Right atrium auricular region (tissue), 2 donors: ENCODE measurements at places on chromosomes 3 and 15. TPM values are rescaled to one million over a fixed set of nuclear protein-coding genes. Genes with fewer than 3 reads are reported as not detected.

DNA sequence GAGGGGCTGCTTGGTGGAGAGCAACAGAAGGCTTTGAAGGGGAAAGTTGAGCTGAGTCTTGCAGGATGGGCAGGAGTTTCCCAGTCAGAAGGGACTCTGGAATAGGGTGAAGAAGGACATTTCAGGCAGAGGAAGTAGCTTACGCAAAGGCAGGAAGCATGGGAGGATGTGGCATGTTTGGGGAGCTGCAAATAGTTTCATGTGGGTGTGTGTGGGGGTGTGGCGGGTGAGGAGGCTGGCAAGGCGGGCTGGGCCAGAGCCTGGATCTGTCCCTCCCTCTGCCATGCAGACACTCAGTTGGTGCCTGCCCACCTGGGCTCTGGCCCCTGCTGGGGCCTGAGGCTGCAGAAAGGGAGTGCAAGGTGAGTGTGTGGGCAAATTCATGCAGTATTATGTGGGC, 10.4 kb downstream of the TEX264 start:
- no peak overlapping the region for H3K27ac ChIP-seq
- peaks cover 20% of the 10 kb centered on the region for H3K36me3 ChIP-seq
- no peaks in the 10 kb centered on the region for H3K4me1 ChIP-seq

GRCh38 chr15:76401285-76401684, 64.7 kb downstream of the ISL2 start:
- H3K36me3 ChIP-seq: peaks cover 6% of the 10 kb centered on the region
- no peaks in the 10 kb centered on the region for H3K27me3 ChIP-seq
- H3K27ac ChIP-seq: no peak overlapping the region
- no peak overlapping the region for H3K4me3 ChIP-seq

Gene NMD3
- 40.8 TPM for total RNA-seq

DNA sequence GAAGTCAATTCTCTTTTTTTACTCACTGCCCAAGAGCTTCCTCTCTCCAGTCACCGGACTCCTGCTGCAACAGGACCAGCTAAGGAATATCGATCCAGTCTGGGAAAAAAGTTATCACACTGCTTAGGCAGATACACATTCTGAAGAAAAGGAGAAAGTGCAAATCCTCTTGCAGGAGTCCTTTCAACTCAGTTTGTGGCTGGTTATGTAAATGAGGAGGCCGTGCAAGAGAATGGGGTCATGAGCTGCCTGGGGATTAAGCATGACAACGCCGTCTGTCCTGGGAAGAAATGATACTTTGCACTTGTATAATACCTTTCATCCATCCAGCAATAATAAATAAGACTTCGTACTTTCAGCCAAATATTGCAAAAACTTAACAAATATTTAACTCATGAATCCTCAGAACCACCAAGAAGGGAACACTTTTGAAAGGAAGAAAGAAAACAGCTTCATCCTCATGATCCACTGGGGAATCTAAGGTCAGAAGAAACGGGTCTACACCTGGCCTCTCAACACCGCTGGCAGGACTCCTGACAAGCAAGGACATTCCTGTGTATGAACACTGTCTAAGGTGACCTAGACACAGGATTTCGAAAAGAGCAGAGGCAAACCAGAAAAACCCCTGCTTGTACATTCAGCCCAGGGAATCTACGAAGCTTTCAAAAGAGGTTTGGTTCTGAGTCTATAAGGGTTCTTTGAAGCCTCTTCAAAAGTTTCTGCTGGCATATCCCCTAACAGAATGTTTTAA, 13.1 kb upstream of the WWTR1 start:
- no peak for DNase-seq
- H3K27ac ChIP-seq: no peak overlapping the region
- no peaks in the 10 kb centered on the region for H3K27me3 ChIP-seq
- H3K4me3 ChIP-seq: no peak overlapping the region
- no peaks in the 10 kb centered on the region for H3K4me1 ChIP-seq
- H3K36me3 ChIP-seq: no peaks in the 10 kb centered on the region

DNA sequence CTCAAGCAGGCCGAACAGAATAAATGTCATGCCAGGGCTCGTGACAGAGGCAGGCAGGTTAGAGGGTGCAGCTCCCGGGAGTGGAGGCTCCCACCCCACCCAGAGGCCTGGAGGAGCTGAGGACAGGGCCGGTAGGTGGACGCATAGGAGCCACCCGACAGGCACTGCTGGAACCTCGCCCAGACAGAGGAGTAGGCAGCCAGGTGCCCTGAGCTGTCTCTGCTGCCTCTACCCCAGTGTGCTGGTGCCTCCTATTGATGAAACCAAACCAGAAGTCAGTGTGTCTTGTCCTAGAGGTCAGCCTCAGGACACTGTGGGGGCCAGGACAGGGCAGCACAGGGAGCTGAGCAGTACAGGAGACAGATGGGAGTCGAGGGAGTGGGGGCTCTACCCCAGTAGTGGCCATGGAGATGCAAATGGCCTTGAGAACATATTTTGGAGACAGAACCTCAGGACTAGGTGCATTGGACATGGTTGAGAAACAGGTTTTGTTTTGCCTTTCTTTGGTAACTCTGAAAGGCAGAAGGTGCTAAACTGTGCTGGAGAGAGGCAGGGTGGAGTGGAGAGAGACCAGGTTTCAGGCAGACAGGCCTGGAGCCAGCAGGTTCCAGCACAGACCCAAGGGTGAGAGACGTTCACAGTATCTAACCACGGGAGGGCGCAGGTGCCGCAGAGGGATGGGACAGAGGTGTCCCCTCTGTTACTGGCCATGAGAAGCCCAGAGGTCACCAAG, 15.4 kb upstream of the KLF15 start:
- H3K4me3 ChIP-seq: no peak overlapping the region
- no peaks in the 10 kb centered on the region for H3K27me3 ChIP-seq
- no peaks in the 10 kb centered on the region for H3K36me3 ChIP-seq

DNA sequence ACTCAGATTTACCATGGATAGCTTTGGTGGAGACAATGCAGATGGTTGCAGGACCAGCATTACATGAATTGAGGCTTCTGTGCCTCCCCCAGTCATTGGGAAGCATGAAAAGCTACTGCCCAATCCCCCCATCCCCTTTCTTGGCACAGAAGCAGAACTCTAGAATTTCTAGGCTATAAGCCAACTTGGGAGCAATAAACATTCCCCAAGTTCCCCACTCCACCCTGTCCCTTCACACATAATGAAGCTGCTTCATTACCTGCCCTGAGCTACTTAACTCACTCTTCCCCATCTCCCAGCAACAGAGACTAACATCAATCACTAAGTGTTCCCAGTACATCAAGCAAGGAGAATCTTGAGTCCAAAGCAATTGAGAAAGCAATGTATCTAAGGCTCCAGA, 164.5 kb downstream of the RORA start:
- H3K4me1 ChIP-seq: no peaks in the 10 kb centered on the region
- no peak overlapping the region for H3K4me3 ChIP-seq
- H3K27ac ChIP-seq: no peak overlapping the region
- H3K27me3 ChIP-seq: no peaks in the 10 kb centered on the region
- no peaks in the 10 kb centered on the region for H3K36me3 ChIP-seq
- no peak for DNase-seq

- DNase-seq: no peak
- no peaks in the 10 kb centered on the region for H3K36me3 ChIP-seq
- H3K27ac ChIP-seq: no peak overlapping the region
- no peak overlapping the region for H3K4me3 ChIP-seq
- H3K27me3 ChIP-seq: no peaks in the 10 kb centered on the region
- peaks cover 4% of the 10 kb centered on the region for H3K4me1 ChIP-seq
These were observed 36.6 kb downstream of the DMXL2 start for GRCh38 chr15:51585986-51586385.

DNA sequence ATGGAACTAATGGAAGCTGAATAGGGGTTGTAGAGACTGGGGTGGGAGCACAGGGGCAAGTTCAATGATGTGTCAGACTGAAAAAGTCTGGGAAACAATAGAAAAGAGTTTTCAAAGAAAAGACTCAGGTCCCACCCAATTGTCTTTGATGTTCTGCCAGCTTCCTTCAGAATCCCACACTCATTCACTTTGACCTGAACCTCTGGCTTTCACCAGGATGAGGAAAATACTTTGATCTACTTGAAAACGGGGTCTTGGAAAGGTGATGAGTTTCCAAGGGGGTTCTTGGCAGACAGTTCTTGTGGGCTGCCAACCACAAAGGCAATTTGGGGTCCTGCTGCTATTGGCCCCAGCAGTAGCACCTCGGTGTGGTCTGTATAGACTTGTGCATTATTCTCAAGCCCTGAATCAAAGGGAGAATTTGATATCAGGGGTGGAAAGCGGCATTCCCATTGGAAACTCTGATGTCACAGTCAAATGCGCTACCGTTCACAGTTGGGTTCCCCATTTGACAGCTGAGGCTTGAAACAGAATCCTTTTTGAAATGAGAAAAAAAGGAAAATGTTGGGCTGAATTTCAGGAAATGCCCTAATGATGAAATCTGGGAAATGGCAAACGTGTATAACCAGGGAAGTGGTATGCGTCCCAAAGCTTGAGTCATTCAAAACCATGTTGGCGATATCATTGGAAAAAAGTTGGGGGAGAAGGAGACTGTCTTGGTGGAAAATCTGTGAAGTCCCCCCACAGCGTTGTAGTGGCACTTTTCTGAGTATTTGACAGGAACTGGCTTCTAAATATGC, 229.2 kb upstream of the LRTM1 start:
- DNase-seq: no peak
- H3K4me3 ChIP-seq: no peak overlapping the region
- no peaks in the 10 kb centered on the region for H3K4me1 ChIP-seq
- no peak overlapping the region for H3K27ac ChIP-seq

Gene P2RY12
- 1.5 TPM for total RNA-seq

GRCh38 chr3:168267179-168267578, 171.5 kb upstream of the GOLIM4 start:
- H3K4me1 ChIP-seq: no peaks in the 10 kb centered on the region
- no peaks in the 10 kb centered on the region for H3K36me3 ChIP-seq
- DNase-seq: no peak
- H3K27me3 ChIP-seq: no peaks in the 10 kb centered on the region
- no peak overlapping the region for H3K27ac ChIP-seq

Gene RAB6B
- total RNA-seq: 11.5 TPM

Gene NPAP1
- not detected for total RNA-seq

DNA sequence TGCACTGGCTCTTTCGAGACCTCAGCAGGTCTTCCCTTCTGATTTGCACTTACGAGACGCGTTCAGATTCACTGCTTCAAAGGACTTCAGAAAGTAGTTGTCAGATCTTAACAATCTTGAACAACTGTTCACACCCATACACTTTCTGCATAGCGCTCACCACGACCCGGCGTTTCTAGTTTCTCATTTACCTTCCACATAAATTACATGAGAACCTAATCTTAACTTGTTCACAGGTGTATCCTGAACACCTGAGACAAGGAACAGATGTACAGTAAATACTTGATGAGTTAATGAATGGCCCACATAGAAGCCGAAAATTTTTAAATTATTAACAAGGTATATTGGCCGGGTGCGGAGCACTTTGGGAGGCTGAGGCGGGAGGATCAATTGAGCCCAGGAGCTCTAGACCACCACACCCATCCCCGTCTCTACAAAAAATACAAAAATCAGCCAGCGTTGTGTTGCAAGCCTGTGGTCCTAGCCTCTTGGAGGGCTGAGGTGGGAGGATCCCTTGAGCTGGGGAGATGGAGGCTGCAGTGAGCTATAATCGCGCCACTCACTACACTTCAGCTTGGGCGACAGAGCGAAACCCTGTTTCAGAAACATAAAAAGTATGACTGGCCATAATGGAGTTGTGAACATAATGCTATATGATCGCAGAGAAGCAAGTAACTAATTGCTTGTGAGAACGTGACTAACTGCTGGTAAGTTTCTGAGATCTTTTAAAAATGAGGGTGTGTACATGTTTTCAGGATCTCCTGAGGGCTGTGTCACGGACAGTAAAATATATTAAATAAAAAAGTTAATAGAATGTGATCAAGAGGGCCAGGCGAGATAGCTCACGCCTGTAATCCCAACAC, 984 bp upstream of the SMARCC1 start:
- peak overlapping the region; percentile 96 for H3K4me3 ChIP-seq
- DNase-seq: no peak
- H3K27me3 ChIP-seq: no peaks in the 10 kb centered on the region

- DNase-seq: no peak
- H3K4me1 ChIP-seq: no peaks in the 10 kb centered on the region
- no peak overlapping the region for H3K4me3 ChIP-seq
- no peaks in the 10 kb centered on the region for H3K27me3 ChIP-seq
These were observed 77.3 kb upstream of the SCN5A start for GRCh38 chr3:38726751-38727150.

Gene MTHFS
- total RNA-seq: 8.0 TPM

DNA sequence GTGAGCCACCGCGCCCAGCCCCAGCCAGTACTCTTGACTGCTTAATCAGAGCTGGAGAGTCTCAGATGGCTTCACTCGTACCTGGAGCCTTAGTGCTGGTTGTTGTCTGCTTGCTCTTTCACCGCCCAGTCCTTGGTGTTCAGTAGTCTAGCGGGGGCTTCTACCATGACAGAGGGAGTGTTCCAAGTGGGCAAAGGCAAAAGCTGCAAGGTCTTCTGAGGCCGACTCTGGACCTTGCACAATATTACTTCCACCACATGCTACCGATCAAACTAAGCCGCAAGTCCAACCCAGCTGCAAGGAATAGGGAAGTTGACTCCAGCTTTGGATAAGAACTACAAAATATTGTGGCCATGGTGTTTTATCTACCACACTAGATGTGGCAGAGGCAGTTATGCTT, 6.6 kb downstream of the PARL start:
- no peaks in the 10 kb centered on the region for H3K4me1 ChIP-seq
- H3K27ac ChIP-seq: no peak overlapping the region
- no peaks in the 10 kb centered on the region for H3K36me3 ChIP-seq
- H3K4me3 ChIP-seq: no peak overlapping the region
- H3K27me3 ChIP-seq: no peaks in the 10 kb centered on the region

DNA sequence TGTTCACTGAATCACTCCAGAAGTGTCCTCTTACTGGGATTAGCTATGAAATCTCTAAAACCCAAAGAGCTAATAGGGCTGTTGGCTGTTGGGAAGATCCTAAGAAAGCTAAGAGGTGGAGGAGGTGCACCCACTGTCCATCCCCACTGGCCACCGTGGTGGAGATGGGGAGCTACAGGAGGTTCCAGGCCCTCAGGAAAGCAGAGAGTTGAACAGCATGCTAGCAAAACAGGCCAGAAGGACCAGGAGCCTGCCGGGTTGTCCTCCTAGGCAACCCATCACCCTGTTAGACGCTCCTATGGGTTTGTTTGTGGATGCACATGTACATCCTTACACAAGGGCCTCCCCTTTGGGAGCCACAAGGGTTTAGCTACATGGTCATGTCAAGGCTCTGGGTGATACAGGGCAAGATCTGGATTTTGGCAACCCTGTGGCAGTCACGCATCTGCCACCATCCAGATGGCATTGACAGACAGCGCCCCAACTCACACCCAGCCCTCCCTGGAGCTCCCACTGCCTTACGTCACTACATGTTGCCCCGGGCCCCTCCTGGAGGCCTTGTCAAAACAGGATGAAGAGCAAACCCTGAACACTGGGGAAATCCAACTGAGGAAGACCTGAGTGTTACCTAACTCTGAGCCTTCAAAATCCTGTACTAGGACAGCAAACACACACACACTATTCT, 208.1 kb downstream of the SLCO3A1 start:
- peak overlapping the region; percentile 76 for H3K27ac ChIP-seq
- H3K36me3 ChIP-seq: no peaks in the 10 kb centered on the region
- no peak for DNase-seq

Gene ATP13A4
- not detected for total RNA-seq
